ENCODE measurements at places on chromosomes 16 and 17. TPM values are rescaled to one million over a fixed set of nuclear protein-coding genes. Genes with fewer than 3 reads are reported as not detected.

Gene SGCA
- 1.3 TPM for total RNA-seq

Gene ZNF594
- 21.2 TPM for total RNA-seq

Gene KCNJ16
- 0.27 TPM for total RNA-seq

Gene TRAF4
- total RNA-seq: 373 TPM

Gene IRF8
- total RNA-seq: 1.0 TPM

Gene EMC8
- total RNA-seq: 34.2 TPM

Gene TNFSF13
- not detected for total RNA-seq

Gene NPIPA3
- 3.3 TPM for total RNA-seq

Gene PGS1
- total RNA-seq: 50.2 TPM

Gene SLC16A13
- 2.9 TPM for total RNA-seq

Gene CUEDC1
- total RNA-seq: 22.9 TPM

Gene GPR179
- 0.07 TPM for total RNA-seq

Gene MVP
- 82.7 TPM for total RNA-seq

Gene ZG16
- total RNA-seq: not detected

Gene KRTAP2-1
- total RNA-seq: not detected

Gene SLC52A1
- not detected for total RNA-seq

Gene RAB26
- 292 TPM for total RNA-seq

Gene WNT3
- total RNA-seq: 1.7 TPM

Gene NMRAL1
- total RNA-seq: 38.3 TPM

Gene RUNDC3A
- 282 TPM for total RNA-seq

Gene TAT
- not detected for total RNA-seq

Gene XAF1
- total RNA-seq: not detected

Gene GRB7
- total RNA-seq: not detected

Gene TM4SF5
- not detected for total RNA-seq

Gene CWC25
- total RNA-seq: 13.0 TPM

Gene CLEC18B
- 1.6 TPM for total RNA-seq

Gene KRT9
- total RNA-seq: not detected

Gene PLD6
- total RNA-seq: 1.1 TPM

Gene CDH15
- 12.6 TPM for total RNA-seq

Gene TMEM114
- total RNA-seq: not detected

Gene MTHFSD
- total RNA-seq: 27.7 TPM

Gene TBC1D3C
- total RNA-seq: not detected

Gene PDE6G
- not detected for total RNA-seq

Gene LHX1
- total RNA-seq: 2.6 TPM

Gene AGRP
- total RNA-seq: not detected

Gene DPEP1
- total RNA-seq: 0.39 TPM

Gene MARCHF10
- not detected for total RNA-seq

Data from glutamatergic neuron (in vitro differentiated cells).